ENCODE measurements at places on chromosomes 2 and 18.

DNA sequence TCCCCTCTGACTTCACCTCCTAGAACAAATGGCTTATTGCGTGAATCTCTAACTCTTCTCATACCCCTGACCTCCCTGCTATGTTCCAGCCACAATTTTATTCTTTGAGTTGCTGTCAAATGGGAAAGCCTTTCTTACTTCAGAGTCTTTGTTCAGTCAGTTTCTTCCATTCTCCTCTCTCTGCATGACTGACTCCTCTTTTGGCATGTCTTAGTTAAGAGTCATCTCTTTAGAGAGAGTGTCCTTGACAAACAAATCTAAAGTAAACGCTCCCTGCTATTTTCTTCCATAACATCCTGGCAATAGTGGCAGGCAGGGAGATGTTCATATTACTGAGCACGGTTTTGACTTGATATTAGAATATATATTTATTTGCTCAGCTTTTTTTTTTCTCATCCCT, 170.7 kb upstream of the ERBB4 start:
- DNase-seq = no peak

- DNase-seq = no peak
Observed at GRCh38 chr2:174846218-174846617, 81.9 kb upstream of the CHRNA1 start.

- DNase-seq = no peak
Observed at GRCh38 chr2:233455491-233455890, 101.2 kb downstream of the DGKD start.

DNA sequence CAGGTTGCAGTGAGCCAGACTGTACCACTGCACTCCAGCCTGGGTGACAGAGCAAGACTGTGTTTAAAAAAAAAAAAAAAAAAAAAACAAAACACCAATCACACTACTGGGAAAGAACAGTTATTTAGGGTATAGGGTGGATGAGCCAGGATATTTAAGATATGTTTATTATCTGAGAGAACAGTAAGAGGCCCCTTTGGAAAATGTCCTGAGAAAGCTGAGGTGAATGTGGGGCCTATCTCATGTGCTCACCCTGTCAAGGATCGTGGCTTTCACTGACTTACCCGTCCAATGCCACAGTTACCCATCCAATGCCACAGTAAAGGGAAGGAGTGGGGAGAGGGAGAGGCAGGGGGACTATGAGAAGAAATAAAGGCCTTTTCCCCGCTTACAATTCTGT, 19.9 kb upstream of the ENOSF1 start:
- DNase-seq = no peak

- DNase-seq = no peak
Observed at GRCh38 chr18:60421356-60422118, 49.0 kb upstream of the MC4R start.

- DNase-seq = no peak
Observed at GRCh38 chr18:69715191-69715795, 232.4 kb downstream of the CD226 start.

- DNase-seq = no peak
Observed at GRCh38 chr2:121019071-121019470, 265.9 kb downstream of the TFCP2L1 start.

DNA sequence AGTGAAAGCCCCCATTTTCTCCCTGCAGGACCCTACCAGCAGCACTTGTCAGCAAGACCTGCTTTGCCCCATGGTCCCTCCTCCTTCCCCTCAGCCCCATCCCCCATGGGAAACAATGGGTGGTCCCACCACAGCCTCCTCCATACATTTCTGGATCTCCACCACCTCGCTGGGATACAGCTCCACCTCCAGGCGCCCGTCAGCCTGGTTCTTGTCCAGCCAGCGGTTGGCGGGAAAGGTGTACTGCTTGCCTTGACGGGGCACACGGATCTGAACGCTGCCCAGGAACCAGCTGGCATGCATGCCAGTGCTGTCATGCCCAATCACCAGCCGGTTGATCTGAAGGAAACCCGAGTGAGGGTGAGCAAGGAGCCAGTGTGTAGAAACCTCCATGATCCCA, 90.9 kb downstream of the LOXHD1 start:
- DNase-seq = peak; percentile 26

DNA sequence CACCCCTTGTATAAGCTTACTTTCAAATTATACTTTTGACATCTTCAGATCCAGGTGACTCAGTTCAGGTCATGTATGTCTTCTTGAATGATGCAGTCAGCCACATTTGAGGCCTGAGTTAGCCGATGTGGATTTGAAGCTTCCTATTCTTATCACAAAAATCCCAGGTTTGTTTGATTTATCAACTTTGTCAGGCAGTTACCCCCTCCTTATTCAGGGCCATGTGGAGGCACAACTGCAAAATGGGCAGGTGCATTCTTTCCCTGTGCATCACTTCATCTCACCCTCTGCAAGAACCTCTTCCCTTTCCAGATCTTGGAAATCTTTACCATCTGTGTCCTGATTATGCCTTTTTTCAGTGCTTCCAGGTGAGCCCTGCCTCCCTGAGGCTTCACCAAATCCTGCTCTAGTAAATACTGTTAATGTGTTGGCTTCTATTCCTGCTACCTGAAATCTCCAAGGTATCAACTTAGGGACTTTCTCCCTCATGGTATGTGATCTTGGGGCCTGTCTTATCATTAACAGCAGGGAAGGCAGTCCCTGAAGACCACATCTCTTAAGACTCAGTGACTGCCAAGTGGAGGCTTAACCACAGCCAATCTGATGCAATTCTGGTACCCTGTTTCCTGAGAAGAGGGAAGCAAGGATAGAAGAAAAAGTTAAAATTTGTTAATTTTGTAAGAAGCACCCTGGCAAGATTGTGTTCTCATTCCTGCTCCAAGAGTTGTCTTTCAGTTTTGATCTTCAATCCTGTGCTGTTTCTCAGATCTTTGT, 9.4 kb upstream of the ARHGAP28 start:
- DNase-seq = no peak
